ENCODE measurements at places on chromosomes 7 and 10.

DNA sequence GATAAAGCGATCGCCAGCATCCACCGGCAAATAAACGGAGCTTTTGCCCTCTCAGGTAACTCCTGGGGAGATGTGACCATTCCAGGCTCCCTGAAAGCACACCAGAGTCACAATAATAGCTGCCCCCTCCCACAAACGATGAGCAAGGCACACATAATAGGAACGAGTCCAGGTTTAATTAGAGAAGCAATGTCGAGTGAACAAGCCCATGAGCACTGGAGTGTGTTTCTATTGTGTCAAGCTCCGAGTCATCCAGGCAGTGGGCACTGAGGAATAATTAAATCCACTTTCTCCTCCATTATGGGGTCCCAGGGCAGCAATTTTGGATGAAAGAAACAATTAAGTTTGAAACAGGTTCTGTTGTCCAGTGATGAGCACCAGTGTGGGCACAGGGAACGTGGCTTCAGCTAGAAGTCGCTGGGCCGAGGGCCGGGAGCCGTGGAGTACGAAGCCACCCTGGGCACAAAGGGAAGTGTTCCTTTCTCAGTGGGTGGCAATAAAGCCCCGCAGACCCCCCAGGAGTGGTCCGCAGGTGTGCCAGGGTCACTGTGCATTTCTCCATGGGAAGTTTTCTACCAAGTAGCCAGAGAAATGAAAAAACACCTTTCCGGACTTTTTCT is 12.0 kb downstream of the PNLIPRP2 start:
- no peak for DNase-seq

DNA sequence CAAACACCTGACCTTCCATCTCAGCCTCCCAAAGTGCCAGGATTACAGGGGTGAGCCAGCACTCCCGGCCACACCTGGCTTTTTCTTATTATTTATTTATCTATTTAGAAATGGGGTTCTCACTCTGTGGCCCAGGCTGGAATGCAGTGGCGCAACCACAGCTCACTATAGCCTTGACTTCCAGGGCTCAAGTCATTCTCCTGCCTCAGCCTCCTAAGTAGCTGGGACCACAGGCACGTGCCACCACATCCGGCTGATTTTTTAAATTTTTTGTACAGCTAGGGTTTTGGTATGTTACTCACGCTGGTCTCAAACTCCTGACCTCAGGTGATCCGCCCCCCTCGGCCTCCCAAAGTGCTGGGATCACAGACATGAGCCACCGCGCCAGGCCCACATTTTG is 56.9 kb upstream of the MYL10 start:
- DNase-seq, result no peak

DNA sequence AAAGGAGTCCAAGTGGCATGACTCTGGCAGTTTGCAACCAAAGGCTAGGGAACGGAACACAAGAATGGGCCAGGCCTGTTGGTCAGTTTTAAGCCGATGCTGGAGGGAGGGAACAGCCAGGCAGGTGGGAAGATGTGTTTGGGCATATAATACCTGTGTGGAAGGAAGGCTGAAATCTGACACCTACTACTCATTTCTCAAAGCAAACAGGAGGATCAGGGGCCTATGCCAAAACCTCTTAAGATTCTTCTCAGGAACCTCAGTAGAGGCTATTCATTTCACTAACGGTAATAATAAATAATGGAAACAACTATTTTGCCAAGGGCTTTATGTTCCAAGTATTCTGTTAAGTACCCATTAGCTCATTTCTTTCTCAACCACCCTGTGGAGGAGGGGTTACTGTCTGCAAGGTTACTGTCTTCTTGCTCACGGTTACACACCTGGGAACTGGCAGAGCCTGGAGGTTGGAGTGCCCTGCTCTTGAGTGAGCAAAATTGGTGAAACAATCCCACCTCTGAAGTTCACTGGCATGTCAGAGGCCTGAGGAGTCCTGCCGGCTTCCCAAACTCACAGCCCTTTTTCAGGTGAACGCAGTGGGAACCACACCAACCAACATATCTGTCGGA is 35.5 kb downstream of the GOT1 start:
- no peak for DNase-seq

GRCh38 chr10:82914655-82915136 is 1039.7 kb downstream of the NRG3 start:
- no peak for DNase-seq

DNA sequence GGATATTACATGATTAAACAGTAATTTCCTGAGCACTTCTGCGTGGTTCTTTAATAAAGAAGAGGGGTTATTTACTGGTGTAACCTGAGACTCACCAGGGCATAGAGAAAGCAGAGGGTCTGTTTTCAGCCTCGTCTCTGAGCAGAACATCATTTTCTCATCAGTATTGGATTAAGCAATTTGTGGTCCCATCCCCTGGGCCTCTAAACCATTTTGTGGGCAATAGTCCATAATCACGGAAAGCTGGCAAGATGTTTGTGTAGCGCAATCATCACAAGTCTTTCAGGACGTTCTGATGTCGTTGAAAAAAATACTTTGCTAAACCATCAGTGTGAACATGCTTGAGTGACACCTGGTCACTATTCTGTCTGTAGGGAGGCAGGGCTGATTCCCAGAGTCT is 37.1 kb upstream of the SEC61G start:
- DNase-seq, result no peak

DNA sequence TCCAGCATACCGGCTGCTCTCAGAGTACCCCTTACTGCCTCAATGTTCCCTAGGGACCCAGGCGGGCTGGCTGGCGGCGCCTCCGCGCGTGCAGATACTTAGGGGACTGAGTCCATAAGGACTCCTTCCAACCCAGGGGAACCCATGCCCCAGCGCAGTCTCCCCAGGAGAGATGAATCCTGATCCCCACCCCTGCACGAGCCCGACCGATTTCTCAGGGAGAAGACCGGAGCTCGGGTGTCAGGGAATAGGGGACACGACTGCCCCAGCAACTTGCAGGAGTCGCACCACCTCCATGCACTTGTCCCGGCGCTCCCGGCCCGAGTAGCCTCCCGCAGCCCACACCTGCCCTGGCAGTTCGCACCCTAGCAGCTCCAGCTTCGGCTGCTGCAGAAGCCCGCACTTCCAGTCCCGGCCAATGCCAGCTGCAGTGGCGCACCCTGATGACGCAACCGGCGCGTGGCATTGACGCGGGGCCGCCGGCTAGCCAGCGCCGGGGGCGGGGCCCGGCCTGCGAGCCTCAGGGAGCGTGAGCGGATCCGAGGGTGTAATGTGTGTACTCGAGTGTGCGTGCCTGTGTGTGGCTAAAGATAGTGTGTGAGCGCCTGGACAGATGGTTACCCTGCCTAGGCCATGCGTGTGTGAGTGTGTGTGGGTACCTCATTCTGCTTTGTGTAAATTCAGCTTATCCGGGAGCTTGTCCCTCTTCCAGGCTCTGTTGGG is at the start of gene GPAM:
Gene GPAM, minus strand, starts transcription at position 437 of the 723 bp plus-strand sequence. CDS start 1,981 bp downstream, outside the sequence.
- DNase-seq, result peak; percentile 97

- no peak for DNase-seq
These were observed 237.8 kb upstream of the SP8 start for GRCh38 chr7:21024485-21024867.

DNA sequence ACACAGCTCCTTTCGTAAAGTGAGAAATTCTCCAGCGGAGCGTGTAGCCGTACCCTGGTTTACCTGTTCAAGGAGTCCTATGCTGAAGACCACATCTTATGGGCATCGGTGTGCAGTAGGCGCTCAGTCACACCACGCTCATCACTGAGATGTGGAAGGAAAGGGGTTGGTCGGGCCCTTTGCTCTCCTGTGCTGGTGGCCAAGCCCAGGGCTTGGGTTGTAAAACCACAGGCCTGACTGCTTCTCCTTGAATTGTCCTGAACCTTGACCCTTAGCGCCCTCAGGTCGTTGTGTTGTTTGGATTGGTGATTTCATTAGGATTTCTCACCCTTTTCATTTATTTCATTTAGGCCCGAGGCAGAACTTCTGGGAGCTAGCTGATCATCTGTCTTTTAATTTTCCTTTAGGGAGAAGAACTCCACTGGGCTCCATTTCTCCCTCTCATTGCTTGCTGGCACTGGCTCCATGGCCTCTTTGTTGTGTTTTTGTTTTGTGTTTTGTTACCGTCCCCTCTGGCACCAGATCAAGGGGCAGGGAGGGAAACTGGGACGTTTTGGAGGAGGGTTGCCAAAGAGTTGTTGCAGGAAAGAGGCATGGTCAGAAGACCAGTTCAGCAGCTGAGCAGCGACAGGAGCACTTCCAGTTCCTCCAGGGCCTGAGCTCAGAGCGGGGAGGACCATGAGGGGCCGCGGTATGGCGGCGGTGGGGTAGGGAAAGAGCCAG is 511.4 kb upstream of the GALNT17 start:
- DNase-seq, result no peak

DNA sequence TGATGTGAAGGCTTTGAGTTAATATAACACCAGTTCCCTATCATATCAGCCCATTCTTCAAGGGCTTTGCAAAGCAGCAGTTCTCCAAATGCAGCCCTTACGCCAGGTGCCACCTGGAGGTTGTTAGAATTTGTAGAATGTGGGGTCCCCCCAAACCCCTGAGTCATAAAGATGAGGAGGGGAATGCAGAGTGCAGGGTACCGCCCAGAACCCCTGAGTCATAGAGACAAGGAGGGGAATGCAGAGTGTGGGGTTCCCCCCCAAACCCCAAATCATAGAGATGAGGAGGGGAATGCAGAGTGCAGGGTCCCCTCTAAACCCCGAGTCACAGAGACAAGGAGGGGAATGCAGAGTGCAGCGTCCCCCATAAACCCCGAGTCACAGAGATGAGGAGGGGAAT is 605.8 kb downstream of the PTPRN2 start:
- DNase-seq, result peak; percentile 1

DNA sequence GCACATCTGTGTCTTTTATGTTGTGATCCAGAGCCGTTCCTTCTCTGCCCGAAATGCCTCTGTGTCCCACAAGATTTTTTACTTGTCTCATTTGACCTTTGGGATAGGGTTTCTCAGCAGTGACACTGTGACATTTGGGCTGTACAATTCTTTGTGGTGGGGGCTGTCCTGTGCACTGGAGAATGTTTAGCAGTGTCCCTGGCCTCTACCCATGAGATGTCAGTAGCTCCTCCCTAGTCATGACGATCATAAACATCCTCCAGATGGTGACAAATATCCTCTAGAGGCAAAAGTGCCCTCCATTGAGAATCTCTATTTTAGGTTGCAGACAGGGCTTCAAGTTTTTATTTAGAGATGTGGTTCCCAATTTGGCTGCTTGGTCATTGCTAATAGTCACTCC is 91.3 kb downstream of the PPP1R17 start:
- no peak for DNase-seq

GRCh38 chr7:9488555-9488954 is 1055.1 kb downstream of the NXPH1 start:
- DNase-seq, result peak; percentile 60

- DNase-seq, result no peak
These were observed 297.5 kb downstream of the HTR7 start for GRCh38 chr10:90560331-90560730.

- no peak for DNase-seq
These were observed 38.0 kb downstream of the ZNF777 start for GRCh38 chr7:149422914-149423301.

All from common myeloid progenitor, CD34-positive (primary cell).